ENCODE measurements at places on chromosomes 11 and 22.

DNA sequence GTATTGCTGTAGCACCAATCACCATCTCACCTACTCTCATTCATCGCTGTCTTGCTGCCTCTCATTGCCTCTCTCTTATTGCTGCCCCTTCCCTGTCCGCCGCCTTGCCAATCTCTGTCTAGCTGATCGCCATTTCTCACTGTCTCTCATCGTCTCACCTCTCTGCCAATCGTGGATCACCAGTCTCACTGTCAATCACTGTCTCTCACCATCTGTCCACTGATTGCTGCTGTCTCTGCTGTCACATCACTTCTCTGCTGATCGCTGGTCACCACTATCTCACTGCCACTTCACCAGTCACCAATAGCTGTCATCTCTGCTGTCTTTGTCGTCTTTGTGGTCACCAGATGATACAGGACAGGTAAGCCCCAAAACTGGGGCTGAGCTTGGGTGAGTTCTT lies 20.6 kb upstream of the RNASEH2C start:
- no peak for DNase-seq

- no peak for DNase-seq
These were observed 23.8 kb upstream of the ALDH3B2 start for GRCh38 chr11:67698247-67698646.

GRCh38 chr11:65440831-65441499 lies 18.4 kb downstream of the NEAT1 start:
- no peak for DNase-seq

DNA sequence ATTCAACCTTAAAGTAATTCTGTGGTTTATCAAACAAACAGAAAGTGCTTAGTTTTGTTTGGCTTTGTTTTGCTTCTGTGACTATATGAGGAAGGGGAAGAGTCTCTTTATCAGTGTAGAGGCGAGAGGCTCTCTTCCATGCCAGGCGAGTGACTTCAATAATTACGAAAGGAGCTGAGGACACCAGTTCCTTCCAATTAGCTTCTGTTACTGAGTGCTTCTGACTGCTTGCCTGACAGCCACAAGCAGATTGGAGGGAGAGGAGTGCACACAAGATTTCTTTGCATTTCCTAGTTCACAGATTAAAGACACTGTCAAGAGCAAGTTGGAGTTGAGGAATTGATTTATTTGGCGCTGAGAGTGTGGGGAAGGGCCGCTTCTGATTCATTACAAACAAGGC lies 1484.5 kb upstream of the TENM4 start:
- DNase-seq, result no peak

DNA sequence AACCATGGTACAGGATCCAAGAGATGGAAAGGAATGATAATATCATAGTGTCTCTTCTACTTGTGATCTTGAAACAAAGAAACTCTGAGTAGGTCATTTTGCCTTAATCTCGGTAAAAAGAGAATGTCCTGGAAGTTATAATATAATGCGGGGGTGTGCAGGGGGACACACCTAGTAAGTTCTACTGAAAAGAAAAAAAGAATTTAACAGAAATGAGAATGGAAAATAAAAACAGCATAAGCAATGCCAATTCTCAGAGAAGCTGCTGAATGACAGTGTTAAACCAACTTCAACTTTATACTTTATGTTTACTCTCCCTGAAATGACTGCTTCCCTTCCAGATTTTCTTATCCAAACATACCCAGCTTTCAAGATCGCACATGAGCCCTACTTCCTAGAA lies 2.0 kb downstream of the HPS5 start:
- DNase-seq, result no peak

- DNase-seq, result no peak
These were observed 34.1 kb upstream of the CD81 start for GRCh38 chr11:2342981-2343380.

- DNase-seq, result no peak
These were observed 39.4 kb downstream of the MICAL2 start for GRCh38 chr11:12149672-12150225.

DNA sequence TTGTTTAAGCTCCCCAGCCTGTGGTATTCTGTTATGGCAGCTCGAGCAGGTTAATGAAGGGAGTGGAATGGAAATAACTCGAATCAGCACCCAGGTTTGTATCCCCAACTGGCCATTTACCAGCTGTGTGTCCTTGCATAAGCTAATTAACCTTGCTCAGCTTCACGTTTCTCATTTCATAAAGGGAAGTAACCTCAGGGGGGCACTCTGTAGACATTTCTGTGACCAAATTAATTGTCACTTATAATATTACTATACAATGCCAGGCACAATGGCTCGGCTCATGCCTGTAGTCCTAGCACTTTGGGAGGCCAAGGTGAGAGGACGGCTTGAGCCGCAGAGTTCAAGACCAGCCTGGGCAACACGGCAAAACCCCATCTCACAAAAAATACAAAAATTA lies 13.8 kb downstream of the ADA2 start:
- no peak for DNase-seq

DNA sequence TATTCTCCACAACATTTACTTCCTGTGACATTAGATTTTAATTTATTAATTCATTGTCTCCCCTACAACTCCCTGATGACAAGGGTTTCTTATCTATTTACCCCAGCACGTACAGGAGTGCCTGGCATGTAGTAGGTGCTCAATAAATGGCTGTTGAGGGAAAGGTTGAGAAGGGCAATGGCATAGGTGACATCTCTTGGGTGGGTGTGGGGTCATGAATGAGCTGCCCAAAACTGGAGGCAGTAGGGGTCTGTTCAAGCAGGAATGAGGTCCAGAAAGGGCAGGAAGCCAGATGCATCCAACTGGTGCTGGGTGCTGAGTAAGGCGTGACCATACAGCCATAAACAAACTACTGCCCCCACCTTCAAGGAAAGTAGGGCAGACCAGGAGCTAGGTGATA lies 2.8 kb downstream of the VWCE start:
- DNase-seq, result no peak

- DNase-seq, result no peak
These were observed 113.6 kb upstream of the SEZ6L start for GRCh38 chr22:26055693-26056092.

DNA sequence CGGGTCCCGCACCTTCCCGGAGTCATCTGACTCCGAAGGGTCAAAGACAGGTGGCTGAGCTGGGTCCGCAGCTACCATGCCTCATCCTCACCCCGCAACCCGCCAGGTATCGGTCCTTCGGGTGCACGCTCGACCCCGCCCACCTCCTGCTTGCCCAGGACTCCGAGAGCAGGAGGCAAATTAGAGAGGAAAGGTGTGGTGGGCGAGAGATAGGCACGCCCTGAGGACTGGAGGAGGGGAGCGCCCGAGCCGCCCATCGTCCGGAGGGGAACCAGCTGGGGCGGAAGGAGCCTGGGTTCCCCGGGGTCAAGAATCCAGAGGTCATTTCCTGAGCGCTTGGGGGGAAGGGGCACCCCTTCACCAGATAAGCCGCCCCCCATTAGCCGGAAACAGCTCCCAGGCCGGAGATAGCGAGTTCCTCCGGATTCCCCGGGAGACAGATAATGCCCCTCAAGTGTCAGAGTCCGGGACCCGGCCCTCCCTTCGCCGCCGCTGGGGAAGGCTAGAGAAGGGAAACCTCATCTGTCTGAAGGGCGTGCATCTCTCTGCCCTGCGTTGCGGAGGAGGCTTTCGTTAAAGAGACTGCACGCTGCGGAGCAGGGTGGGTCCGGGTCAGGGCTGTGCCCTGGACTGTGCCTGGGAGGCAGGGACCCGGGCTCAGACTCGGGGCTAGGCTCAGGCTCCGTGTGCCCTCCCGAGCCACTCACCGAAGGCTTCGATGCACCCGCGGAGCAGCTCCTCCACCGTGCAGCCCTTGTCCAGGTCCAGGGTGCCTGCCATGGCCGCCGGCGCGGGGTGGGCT lies 1.7 kb downstream of the RASGRP2 start:
- no peak for DNase-seq

DNA sequence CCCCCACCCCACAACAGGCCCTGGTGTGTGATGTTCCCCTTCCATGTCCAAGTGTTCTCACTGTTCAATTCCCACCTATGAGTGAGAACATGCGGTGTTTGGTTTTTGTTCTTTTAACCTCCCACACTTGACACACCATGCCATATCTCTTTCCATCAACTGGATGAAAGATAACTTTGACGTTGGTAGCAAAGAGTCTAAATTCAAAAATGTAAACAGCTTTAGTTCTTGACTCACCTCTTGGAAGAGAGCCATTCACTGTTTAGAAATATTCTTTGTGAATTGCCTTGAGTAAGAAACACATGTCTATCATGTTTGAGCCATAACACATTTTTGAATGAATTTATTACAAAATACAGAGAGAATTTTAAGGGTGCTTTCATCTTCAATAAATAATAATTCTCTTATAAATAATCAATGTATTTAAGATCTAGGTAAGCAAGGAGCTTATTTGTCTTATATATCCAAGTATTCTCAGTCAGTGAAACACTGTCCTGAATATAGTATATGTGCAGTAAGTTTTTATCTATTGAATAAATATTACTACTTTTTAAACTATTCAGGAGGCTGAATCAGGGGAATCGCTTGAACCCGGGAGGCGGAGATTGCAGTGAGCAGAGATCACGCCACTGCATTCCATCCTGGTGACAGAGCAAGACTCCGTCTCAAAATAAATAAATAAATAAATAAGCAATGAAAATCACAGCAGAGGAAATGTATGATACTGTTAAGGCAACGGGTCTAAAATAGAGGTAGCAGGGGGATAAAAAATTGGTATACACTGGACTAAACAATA lies 6.7 kb downstream of the CARD18 start:
- no peak for DNase-seq

GRCh38 chr11:70623906-70624597 lies 225.7 kb downstream of the CTTN start:
- no peak for DNase-seq

GRCh38 chr11:36447514-36447913 lies 62.6 kb downstream of the TRAF6 start:
- DNase-seq, result no peak
